ENCODE measurements at places on chromosomes 5 and 9. TPM values are rescaled to one million over a fixed set of nuclear protein-coding genes. Genes with fewer than 3 reads are reported as not detected.

DNA sequence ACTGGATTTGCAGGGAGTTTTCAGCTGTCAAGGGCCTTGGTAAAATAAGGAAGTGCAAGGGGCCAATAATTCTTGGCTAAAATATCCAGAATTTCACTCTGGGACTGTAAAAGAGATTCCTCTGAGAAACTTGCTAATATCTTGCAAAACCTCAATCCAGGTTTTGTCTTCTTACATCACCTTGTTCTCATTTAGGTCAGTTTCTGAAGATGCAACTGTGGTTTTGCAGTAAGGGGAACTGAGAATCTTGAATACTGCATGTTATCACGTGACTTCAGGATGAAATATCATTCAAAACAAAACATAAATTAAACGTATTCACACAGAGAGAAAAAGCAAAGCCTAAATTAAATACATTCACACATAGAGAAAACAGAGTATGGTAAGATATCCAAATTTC lies 35.0 kb upstream of the RIC1 start:
- H3K4me1 ChIP-seq, result no peaks in the 10 kb centered on the region
- H3K27me3 ChIP-seq, result no peaks in the 10 kb centered on the region
- H3K27ac ChIP-seq, result no peak overlapping the region
- no peaks in the 10 kb centered on the region for H3K36me3 ChIP-seq

Gene HTR1A
- total RNA-seq, result not detected

Gene PCDHB9
- total RNA-seq, result not detected

DNA sequence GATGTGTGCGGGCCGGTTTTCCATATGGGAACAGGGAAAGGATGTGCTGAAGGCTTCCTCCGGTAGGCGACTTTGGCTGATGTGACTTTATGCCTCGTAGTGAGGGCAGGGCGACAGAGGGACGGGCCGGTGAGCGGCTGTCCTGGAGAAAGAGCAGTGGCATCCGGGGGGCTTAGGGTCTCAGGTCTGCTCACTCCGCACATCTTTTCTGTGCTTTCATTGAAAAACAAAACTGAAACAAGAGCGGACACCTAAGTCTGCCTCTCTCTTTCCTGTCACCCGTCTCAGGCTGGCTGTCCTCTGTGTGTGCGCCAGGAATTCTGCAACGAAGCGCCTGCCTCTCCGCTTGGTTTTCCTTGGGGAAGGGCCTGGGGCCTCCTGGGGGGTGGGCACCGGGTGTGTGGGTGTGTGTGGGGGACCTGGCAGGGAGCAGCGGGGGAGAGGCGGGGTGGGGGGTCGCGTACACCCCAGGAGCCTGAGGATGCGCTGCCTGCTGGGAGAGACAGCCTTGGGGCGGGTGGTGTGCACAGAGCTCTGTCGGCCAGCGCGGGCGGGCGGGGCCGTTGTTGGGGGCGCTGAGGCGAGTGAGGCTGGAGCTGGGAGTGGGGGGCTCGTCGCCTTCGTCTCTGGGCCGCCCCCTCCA lies 580 bp upstream of the PRRX2 start:
- H3K4me1 ChIP-seq, result no peaks in the 10 kb centered on the region
- no peak for DNase-seq
- no peaks in the 10 kb centered on the region for H3K36me3 ChIP-seq
- no peak overlapping the region for H3K27ac ChIP-seq

Gene ENG
- total RNA-seq, result 19.3 TPM

DNA sequence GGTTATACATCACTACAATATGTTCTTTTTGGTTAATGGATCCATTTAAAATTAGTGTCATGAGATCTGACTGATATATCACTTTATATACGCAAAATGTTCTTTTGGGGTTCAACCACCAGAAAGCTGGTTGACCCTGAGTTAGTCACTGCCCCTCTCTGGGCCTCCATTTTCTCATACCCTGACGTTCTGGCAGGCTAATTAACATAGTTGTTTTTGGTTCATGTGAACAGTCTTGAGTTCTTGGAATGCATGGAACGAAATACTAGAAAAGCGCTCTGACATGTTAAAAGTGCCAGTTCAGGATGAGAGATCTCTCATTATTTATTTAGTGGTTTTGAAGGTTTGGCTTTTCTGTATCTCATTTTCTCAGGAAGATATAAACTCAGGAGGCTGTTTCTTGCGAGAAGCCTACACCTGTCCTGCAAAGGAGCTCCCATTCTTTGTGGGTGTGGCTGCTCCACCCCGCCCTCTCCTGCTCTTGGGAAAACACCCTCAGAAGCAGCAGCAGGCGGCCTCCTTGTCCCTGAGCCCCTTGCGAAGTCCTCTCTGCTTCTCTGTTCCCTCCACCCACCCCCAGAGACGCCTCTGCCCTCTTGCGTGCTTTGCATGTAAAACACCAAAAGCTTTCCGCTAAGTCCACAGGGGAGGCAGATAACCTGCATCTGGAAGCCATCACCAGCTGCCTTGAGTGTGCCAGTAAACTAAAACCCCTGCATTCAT lies 302.4 kb upstream of the PANK3 start:
- H3K4me3 ChIP-seq, result no peak overlapping the region
- no peaks in the 10 kb centered on the region for H3K4me1 ChIP-seq
- H3K27me3 ChIP-seq, result no peaks in the 10 kb centered on the region
- H3K27ac ChIP-seq, result no peak overlapping the region
- no peak for DNase-seq
- H3K36me3 ChIP-seq, result no peaks in the 10 kb centered on the region

GRCh38 chr5:91170266-91170665 lies 212.9 kb downstream of the ARRDC3 start:
- H3K27ac ChIP-seq, result no peak overlapping the region
- H3K36me3 ChIP-seq, result no peaks in the 10 kb centered on the region
- H3K4me3 ChIP-seq, result no peak overlapping the region

- H3K36me3 ChIP-seq, result peaks cover 42% of the 10 kb centered on the region
- H3K4me1 ChIP-seq, result peaks cover 14% of the 10 kb centered on the region
- H3K4me3 ChIP-seq, result no peak overlapping the region
- no peak for DNase-seq
- H3K27ac ChIP-seq, result no peak overlapping the region
- no peaks in the 10 kb centered on the region for H3K27me3 ChIP-seq
Measured at GRCh38 chr5:179825655-179826182, 5.0 kb downstream of the SQSTM1 start.

GRCh38 chr9:70111042-70111602 lies 67.5 kb downstream of the MAMDC2 start:
- DNase-seq, result peak; percentile 49
- no peak overlapping the region for H3K27ac ChIP-seq
- H3K27me3 ChIP-seq, result no peaks in the 10 kb centered on the region
- H3K36me3 ChIP-seq, result no peaks in the 10 kb centered on the region
- no peak overlapping the region for H3K4me3 ChIP-seq

DNA sequence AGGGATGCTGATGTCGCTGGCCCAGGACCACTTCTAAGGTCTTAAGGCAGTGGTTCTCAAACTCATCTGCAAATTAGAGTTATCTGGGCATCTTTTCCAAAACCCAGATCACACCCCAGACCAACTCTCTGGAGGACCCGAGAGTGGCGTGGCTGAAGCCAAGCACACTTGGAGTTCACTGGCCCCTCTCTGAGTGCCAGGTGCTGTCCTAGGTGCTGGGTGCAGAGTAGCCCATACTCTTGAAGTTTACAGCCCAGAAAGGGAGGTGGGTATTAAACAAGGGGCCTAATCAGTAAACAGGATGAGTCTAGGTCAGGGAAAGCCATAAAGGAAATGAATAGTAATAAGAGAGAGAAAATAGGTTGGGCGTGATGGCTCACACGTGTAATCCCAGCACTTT lies 17.6 kb downstream of the CAMK2A start:
- H3K36me3 ChIP-seq, result no peaks in the 10 kb centered on the region
- H3K4me1 ChIP-seq, result no peaks in the 10 kb centered on the region
- no peak overlapping the region for H3K4me3 ChIP-seq
- no peak for DNase-seq

DNA sequence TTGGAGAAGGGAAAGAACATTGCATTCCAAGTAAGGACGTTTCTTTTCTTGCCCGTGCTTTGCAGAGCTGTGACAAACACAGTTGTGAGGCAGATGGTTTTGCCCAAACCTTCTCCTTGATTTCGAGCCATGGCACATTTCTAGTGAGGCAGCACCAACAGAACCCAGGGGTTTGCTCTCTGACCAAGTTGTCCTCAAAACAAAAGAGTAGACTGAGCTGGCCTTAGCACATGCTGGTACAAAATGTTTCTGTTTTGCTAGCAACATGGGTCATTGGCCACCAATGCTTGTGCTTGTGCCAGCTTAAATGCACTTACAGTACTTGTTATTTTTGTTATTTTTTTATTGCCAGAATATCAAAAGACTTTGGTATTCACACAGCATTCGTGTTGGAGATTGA lies 328.8 kb downstream of the GADD45G start:
- no peaks in the 10 kb centered on the region for H3K36me3 ChIP-seq
- no peaks in the 10 kb centered on the region for H3K4me1 ChIP-seq

Measured in CD8-positive, alpha-beta memory T cell (primary cell).